ENCODE measurements at places on chromosomes 12 and 14. TPM values are rescaled to one million over a fixed set of nuclear protein-coding genes. Genes with fewer than 3 reads are reported as not detected.

GRCh38 chr14:28876572-28876945 is 110.0 kb downstream of the FOXG1 start:
- H3K27ac ChIP-seq = no peak overlapping the region
- no peaks in the 10 kb centered on the region for H3K36me3 ChIP-seq
- no peaks in the 10 kb centered on the region for H3K27me3 ChIP-seq
- H3K4me3 ChIP-seq = no peak overlapping the region
- no peak for DNase-seq

GRCh38 chr12:30603129-30603528 is 92.5 kb downstream of the IPO8 start:
- no peak overlapping the region for H3K4me3 ChIP-seq
- H3K36me3 ChIP-seq = peaks cover 9% of the 10 kb centered on the region
- no peak overlapping the region for H3K27ac ChIP-seq
- H3K27me3 ChIP-seq = peaks cover 7% of the 10 kb centered on the region

GRCh38 chr14:75182821-75183220 is 6.4 kb upstream of the TMED10 start:
- no peak overlapping the region for H3K27ac ChIP-seq
- H3K36me3 ChIP-seq = no peaks in the 10 kb centered on the region
- peaks cover 8% of the 10 kb centered on the region for H3K4me1 ChIP-seq
- H3K4me3 ChIP-seq = no peak overlapping the region
- DNase-seq = no peak
- peaks cover 12% of the 10 kb centered on the region for H3K27me3 ChIP-seq

GRCh38 chr12:72540811-72541210 is 268.6 kb downstream of the TRHDE start:
- no peaks in the 10 kb centered on the region for H3K36me3 ChIP-seq
- H3K27ac ChIP-seq = no peak overlapping the region
- DNase-seq = no peak
- H3K27me3 ChIP-seq = no peaks in the 10 kb centered on the region
- no peaks in the 10 kb centered on the region for H3K4me1 ChIP-seq
- no peak overlapping the region for H3K4me3 ChIP-seq

- no peaks in the 10 kb centered on the region for H3K27me3 ChIP-seq
- no peaks in the 10 kb centered on the region for H3K4me1 ChIP-seq
- no peak overlapping the region for H3K27ac ChIP-seq
- no peak for DNase-seq
These were observed 27.9 kb downstream of the FAR2 start for GRCh38 chr12:29176941-29177340.

DNA sequence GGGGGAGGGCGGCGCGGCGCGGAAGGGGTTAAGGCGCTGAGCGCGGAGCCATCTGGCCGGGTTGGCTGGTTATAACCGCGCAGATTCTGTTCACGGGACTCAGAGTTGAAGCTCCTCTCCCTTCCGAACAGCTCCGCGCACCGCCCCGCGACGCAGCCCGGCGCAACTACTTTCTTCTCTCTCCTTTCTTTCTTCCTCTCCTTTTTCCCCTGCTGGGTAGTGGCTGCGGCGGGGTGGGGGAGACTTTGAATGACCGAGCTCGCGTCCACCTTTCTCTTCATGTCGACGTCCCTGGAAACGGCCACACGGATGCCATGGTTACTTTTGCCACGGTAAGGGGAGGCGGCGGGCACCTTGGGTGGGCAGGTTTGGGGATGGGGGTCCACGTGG is at the start of gene NTF3:
Gene NTF3 (plus strand): TSS at position 98 of the 390 bp plus-strand sequence. CDS start 217 bp downstream, at position 315.
- H3K27ac ChIP-seq = no peak within 1 kb of the TSS
- no peak for DNase-seq
- peaks cover 1% of the 10 kb centered on the region for H3K36me3 ChIP-seq
- peaks cover 8% of the 10 kb centered on the region for H3K4me1 ChIP-seq

- H3K36me3 ChIP-seq = peaks cover 12% of the 10 kb centered on the region
- H3K27me3 ChIP-seq = no peaks in the 10 kb centered on the region
- no peak overlapping the region for H3K4me3 ChIP-seq
- H3K4me1 ChIP-seq = no peaks in the 10 kb centered on the region
- H3K27ac ChIP-seq = no peak overlapping the region
- DNase-seq = no peak
These were observed 195.4 kb upstream of the C14orf180 start for GRCh38 chr14:104383996-104384775.

DNA sequence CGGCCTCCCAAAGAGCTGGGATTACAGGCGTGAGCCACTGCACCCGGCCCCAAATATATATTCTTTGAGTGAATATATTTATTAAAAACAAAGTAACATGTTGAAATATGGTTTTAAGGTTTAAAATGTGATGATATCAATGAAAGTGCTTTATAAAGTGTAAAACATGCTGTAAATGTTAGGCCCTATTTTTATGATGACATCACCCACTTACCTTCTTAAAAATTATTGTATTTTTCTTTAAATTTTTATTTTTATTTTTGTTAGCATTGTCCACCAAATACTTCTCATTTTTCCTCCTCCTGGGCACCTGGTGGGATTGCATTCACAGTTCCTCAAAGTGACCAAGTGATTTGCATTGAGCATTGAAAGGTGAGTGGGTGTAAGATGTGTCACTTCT is 152.6 kb upstream of the TBX3 start:
- no peaks in the 10 kb centered on the region for H3K36me3 ChIP-seq
- no peaks in the 10 kb centered on the region for H3K27me3 ChIP-seq
- no peak overlapping the region for H3K27ac ChIP-seq
- no peak for DNase-seq

DNA sequence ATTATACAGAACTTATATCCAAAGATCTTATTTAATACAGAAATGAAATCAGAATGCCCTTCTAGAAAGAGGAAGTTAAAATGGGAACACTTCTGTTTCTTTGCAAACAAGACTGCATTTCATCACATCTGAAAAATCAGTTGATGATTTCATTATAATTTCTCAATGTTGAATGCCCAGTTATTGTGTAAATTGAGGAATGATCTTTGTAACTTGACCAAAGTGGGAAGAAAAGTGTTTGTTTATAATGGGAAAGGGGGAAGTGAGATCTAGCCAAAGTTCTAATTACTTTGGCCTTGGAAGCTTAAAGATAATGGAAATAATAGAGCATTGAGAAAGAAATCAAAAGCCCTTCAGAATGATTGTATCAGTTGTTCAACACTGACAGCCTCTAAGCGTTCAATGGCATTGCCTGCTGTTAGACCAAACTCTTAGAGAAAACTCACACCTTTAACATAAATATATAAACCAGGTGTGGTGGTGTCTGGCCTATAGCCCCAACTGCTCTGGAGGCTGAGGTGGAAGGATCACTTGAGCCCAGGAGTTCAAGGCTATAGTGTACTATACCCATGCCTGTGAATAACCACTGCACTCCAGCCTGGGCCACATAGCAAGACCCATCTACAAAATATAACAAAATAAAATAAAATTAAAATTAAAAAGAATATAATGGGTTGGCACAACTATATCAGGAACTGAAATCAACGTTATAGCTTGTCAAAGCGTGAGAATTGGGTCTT is 9.9 kb upstream of the LYZ start:
- no peak overlapping the region for H3K4me3 ChIP-seq
- H3K4me1 ChIP-seq = peaks cover 19% of the 10 kb centered on the region
- H3K27ac ChIP-seq = no peak overlapping the region
- H3K27me3 ChIP-seq = no peaks in the 10 kb centered on the region

DNA sequence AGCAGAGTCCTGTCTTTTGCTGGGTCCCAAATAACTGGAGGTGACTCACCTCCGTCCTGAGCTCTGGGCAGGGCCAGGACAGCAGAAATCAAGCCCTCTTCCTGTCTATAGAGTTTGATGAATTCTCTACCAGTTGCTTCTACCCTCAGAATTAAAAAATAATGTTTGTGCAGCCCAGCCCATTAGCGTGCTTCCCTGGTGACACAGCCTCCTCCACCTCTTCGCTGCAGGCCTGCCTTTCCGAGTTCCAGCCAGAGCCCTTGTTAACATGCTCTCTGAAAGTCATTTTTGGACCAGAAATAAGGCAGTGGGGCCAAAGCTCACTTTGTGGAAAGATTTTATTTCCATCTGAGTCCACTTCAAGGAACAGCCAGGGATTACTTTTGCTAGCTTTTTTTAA is 94.0 kb downstream of the TBX5 start:
- H3K4me3 ChIP-seq = no peak overlapping the region
- H3K27me3 ChIP-seq = no peaks in the 10 kb centered on the region
- no peaks in the 10 kb centered on the region for H3K4me1 ChIP-seq
- DNase-seq = no peak

DNA sequence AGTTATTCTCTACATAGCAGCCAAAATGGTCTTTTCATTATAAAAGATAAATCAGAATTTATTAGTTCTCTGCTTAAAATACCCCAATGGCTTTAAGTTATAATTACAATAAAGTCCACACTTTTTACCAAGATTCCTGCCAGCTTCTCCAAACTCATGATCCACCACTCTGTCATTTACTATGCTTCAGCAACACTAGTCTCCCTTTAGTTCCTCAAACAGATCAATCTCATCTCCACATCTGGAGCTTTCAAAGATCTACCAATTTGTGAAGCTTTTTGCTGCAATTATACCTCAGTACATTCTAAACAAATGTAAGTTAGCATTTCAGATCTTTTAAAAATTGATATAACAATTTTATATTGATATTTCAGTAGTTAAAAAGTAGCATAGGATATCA is 24.9 kb downstream of the CATSPERB start:
- no peaks in the 10 kb centered on the region for H3K27me3 ChIP-seq
- no peaks in the 10 kb centered on the region for H3K36me3 ChIP-seq
- H3K4me1 ChIP-seq = no peaks in the 10 kb centered on the region

DNA sequence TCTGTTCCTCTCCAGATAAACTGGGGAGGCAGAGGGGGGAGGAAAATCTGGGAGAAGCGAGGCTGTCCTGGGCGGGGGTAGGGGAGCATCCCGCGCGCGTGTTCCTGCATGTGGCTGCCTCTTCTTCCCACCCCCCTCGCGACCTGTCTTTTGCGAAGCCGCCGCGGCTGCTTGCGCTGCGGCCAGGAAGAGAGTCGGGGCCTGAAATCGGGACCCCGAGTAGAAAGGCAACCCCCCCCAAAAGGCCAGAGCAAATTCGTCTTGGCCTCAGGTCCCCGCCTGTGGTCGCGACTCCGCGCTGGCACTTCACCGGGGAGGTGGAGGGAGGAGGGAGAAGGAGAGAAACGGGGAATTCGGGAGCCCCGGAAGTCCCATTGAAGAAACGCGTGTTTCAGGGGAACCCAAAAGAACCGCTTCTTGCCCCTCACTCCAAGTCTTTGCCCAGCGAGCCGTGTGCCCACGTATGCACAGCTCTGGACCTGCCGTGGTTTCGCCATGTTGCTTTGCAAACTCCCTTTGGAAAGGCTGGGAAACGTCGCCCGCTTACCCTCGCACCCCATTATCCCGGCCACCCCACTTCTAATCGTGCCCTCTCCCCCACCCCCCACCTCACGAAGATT is 944 bp downstream of the CCND2 start:
- peak; percentile 36 for DNase-seq
- H3K4me3 ChIP-seq = peak overlapping the region; percentile 98
- H3K27ac ChIP-seq = peak overlapping the region; percentile 97
- H3K4me1 ChIP-seq = peaks cover 46% of the 10 kb centered on the region
- no peaks in the 10 kb centered on the region for H3K27me3 ChIP-seq

- no peak for DNase-seq
- no peak overlapping the region for H3K4me3 ChIP-seq
- H3K36me3 ChIP-seq = no peaks in the 10 kb centered on the region
- no peak overlapping the region for H3K27ac ChIP-seq
These were observed 59.8 kb downstream of the SERPINA3 start for GRCh38 chr14:94671870-94672444.

DNA sequence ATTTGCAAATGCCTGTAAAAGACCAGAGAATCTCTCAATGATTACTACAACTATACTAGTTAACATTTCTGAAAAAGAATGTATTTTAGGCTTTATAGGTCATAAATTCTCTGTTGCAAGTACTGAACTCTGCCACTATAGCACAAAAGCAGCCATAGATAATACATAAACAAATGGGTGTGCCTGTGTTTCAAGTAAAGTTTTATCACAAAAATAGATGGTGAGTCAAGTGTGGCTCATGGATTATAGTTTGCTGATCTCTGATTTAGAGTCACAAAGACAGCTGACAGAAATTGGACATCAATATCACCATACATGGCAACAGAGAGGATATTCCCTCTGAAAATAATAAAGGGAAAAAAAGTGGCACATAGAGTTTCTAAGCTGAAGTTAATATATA is 68.1 kb downstream of the FSCB start:
- no peaks in the 10 kb centered on the region for H3K4me1 ChIP-seq
- H3K4me3 ChIP-seq = no peak overlapping the region
- no peak for DNase-seq
- no peaks in the 10 kb centered on the region for H3K27me3 ChIP-seq

- no peak overlapping the region for H3K4me3 ChIP-seq
- no peaks in the 10 kb centered on the region for H3K36me3 ChIP-seq
- no peaks in the 10 kb centered on the region for H3K27me3 ChIP-seq
- H3K4me1 ChIP-seq = peaks cover 8% of the 10 kb centered on the region
- H3K27ac ChIP-seq = no peak overlapping the region
These were observed 68.3 kb upstream of the SCN8A start for GRCh38 chr12:51522696-51523095.

DNA sequence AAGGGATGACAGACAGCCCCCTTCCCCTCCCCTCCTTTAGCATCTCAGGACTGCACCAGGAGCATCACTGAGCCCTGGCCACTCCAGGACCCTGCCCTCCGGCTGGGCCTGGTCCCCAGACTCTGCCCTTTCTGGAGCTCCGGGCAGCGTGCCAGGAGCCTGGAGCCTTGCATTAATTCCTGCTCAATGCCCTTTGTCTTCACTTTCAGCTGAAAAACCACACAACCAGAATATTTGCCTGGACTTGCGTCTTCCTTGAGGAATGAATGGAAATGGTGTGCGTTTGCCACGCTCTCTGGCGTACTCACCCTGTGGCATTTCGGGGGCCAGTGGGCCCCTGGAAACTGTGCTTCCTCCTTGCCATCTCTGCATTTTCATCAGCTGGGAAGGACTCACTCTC is 8.5 kb upstream of the RFLNA start:
- H3K36me3 ChIP-seq = peaks cover 3% of the 10 kb centered on the region
- peaks cover 33% of the 10 kb centered on the region for H3K27me3 ChIP-seq
- H3K27ac ChIP-seq = no peak overlapping the region
- H3K4me1 ChIP-seq = no peaks in the 10 kb centered on the region
- DNase-seq = no peak
- H3K4me3 ChIP-seq = no peak overlapping the region

- no peaks in the 10 kb centered on the region for H3K36me3 ChIP-seq
- no peak overlapping the region for H3K27ac ChIP-seq
- no peak overlapping the region for H3K4me3 ChIP-seq
- H3K4me1 ChIP-seq = no peaks in the 10 kb centered on the region
These were observed 12.4 kb upstream of the ETFBKMT start for GRCh38 chr12:31647086-31647491.

- no peak overlapping the region for H3K4me3 ChIP-seq
- no peak for DNase-seq
- peaks cover 7% of the 10 kb centered on the region for H3K27me3 ChIP-seq
These were observed 89.3 kb upstream of the SLC38A4 start for GRCh38 chr12:46915082-46915481.

DNA sequence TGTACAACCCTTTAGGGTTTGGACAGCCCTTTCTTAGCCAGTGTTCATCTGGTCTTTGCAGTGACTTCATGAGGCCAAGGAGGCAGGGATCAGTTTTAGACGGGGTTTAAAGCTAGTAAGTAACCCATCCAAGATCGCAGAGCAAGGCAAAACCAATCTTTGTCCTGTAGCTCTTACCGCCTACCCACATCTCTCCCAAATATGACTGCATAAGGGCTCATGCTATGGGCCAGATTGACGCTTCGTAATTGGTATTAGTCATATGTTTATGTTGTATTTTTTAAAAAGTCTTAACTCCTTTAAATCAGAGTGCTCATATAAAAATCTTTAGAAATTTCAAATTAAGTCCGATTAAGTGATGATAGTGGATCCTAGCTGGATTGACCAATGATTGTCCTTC is 3.7 kb upstream of the CLMN start:
- H3K27me3 ChIP-seq = peaks cover 15% of the 10 kb centered on the region
- H3K4me3 ChIP-seq = no peak overlapping the region
- no peak for DNase-seq

The P2RX2 gene
- not detected for total RNA-seq

The TSPAN19 gene
- total RNA-seq = not detected

The BMP4 gene
- 0.21 TPM for total RNA-seq

All from activated T-cell treated with anti-CD3 and anti-CD28 coated beads, Interleukin-2, amount 50 U/mL, for 72 hours (primary cell).